NCI-H1092 treated with DMSO at 0.1 percent for 48 hours (cell line): ENCODE measurements at places on chromosomes 2 and 18.

GRCh38 chr2:100819370-100820272 lies at the start of gene NPAS2:
Gene NPAS2 (plus strand): TSS chr2:100820139. CDS start chr2:100904755, 84,616 bp downstream.
- DNase-seq = no peak

DNA sequence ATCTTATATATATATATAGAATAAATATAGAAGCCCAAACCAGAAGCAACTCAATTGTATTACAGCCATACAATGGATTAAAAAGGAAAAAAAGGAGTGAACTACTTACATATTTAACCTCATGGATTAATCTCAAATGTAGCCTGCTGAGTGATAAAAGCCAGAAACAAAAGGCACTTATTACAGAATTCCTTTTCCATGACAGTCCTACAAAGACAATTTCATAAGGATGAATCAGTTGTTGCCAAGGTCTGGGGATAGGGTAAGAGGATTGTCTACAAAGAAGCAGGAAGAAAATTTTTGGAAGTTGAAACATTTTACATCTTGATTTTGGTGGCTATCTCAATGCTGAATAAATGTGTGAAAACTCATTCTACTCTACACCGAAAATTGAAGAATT lies 103.9 kb upstream of the DCC start:
- DNase-seq = no peak

DNA sequence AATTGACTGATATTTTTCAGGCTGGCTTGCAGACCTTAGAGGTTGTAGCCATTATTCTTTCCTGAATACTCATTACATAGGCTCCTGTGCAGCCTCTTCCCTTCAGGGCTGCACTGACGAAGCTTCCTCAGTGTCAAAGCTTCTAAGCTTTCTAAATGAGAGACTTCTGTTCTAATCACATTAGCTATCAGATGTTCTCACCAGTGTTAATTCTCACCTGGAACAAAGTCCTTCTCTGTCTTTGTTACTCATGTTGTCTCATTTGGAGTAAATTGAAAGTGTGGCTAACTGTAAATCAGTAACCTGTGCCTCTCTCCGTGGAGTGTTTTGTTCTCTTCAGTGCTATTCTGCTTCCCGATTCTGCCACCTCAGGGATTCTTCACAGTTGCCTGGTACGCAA lies 76.9 kb downstream of the MC4R start:
- peak; percentile 41 for DNase-seq

- no peak for DNase-seq
These were observed 9.8 kb downstream of the CKAP2L start for GRCh38 chr2:112754564-112754963.

GRCh38 chr2:8153258-8153718 lies 528.6 kb upstream of the ID2 start:
- no peak for DNase-seq

DNA sequence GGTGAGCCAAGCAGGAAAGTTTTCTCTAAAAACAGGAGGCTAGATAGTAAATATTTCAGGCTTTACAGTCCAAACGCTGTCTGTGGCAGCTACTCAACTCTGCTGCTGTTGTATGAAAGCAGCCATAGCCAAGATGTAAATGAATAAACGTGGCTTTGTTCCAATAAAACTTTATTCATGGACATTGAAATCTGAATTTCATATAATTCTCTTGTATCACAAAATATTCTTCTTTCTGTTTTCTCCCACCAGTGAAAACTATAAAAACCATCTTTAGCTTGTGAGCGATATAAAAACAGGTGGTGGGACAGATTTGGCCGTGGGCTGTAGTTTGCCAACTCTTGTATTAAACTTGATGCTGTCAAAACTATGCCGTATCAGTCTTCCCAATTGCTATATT lies 333.0 kb downstream of the PTPRM start:
- no peak for DNase-seq

- DNase-seq = no peak
These were observed 620.8 kb upstream of the ACVR2A start for GRCh38 chr2:147224070-147224469.

DNA sequence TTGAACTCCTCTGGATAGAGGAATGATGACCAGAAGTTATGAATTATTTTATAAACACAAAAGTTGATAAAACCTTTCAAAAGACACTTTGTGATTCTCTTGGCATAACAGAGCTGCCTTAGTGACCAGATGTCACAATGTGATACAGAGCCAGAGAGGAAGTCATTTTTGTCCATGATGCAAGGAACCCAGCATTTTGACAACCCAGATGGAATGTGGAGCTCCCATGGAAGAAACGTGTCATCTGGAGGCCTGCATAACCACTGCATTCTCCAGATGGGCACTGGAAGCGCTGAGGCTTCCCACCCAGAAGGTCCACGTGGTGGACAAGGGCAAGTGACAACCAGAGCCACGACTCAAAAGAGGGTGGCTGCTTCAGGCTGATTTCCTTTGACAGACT lies 30.1 kb downstream of the HRH4 start:
- no peak for DNase-seq

GRCh38 chr2:65921116-65921515 lies 488.7 kb upstream of the SPRED2 start:
- no peak for DNase-seq

- DNase-seq = peak; percentile 46
These were observed 57.6 kb downstream of the ATOH8 start for GRCh38 chr2:85811180-85812093.

GRCh38 chr18:49072524-49072934 lies 121.8 kb upstream of the SMAD7 start:
- DNase-seq = no peak

- DNase-seq = no peak
These were observed 273.3 kb downstream of the CD226 start for GRCh38 chr18:69674292-69674877.

DNA sequence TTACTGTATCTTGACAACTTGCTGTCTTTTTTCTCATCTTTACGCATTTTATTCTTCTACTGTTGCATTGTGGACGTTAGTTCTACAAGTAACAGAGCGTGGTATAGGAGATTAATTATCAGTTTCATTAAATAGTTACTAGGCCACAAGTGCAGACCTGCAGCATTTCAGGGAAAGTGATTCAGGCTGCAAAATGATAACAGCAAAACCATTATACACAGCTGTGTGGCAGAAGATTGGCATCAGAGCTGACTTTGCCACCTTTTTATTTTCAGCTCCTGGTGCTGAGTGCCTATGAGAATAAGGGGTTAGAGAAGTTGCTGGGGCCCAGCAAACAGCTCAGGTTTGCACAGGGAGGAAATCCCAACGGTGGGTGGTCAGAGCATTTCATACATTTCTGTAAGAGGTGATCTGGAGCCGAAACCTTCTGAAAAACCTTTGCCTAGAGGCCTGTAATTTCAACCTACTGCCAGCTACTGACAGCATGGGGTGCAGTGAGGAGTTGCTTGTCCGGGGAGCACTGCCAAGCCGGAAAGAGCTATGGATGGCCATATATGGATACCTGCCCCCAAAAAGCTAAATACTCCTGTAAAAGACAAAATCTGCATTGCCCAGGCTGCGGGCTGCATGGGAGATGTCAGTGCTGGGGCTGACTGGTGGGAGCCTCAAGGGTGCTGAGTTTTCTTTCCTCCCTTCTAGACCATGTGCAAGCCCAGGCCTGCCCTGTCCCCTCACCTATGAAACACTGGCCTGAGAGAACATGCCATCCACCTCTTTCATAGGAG lies 2.7 kb upstream of the CCBE1 start:
- DNase-seq = no peak

- DNase-seq = no peak
These were observed 31.9 kb downstream of the PTPN18 start for GRCh38 chr2:130387804-130388203.

DNA sequence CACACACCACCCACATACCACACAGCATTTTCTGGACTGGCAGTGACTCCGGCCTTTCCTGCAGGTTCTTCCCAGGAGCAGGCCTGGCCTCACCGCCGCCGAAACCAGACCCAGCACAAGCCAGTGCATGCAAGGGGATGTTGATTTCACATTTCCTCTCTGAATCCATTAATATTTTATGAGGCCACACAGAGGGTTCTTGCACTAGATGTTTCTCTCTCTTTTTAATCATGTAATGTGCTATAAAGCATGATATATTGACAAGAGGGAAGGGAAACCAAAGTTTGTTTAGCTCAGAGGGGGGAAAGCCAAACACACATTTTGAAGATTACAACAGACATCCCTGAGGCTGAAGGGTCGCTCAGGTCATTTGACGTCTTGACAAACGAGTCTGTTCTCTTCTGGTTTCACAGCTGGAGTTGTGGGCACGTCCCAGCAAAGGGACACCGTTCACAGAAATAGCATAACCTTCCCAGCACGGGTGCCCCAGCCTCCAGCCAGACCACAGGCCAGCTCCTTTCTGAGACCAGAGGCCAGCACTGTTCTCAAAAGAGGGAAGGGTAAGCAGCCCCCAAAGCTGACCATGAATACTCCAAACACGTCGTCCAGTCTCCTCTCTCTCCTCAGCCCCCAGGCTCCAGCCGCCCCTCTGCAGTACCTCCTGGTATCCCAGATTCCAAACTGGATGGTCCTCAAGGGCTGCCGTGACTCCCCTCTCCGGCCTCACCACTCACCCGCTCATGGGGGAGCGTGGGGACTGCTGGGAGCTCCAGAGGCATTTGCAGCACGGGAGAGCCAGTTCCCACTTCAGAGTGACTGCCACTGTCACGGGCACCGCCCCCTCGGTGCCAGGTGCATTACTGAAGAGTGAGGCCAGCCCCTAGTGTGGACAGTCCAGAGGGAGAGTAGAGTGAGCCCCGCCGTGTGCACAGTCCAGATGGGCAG lies 340.3 kb upstream of the SALL3 start:
- peak; percentile 9 for DNase-seq

GRCh38 chr2:156309167-156309566 lies 23.4 kb downstream of the NR4A2 start:
- DNase-seq = no peak

- DNase-seq = no peak
These were observed 11.8 kb upstream of the CCBE1 start for GRCh38 chr18:59708988-59709387.
